ENCODE measurements at places on chromosomes 4 and X. TPM values are rescaled to one million over a fixed set of nuclear protein-coding genes. Genes with fewer than 3 reads are reported as not detected.
A peak's percentile ranks its signal among the peaks of the same experiment; 100 is the strongest.

DNA sequence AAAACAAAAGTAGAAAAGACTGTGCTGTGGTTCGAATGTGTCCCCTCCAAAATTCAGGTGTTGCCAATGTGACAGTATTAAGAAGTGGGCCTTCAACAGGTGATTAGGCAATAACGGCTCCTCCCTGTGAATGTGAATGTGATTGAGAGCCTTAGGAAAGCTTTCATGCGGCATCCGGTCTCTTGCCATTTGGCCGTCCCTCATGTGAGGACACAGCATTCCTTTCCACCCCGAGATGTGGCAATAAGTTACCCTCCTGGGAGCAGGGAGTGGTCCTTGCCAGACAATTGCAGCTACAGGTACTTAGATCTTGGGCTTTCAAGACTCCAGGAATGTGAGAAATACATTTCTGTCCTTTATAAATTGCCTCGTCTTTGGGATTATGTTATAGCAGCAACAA, 129.3 kb downstream of the CPEB2 start:
- DNase-seq = no peak

GRCh38 chr4:102247041-102247440, 98.2 kb downstream of the SLC39A8 start:
- DNase-seq = no peak

DNA sequence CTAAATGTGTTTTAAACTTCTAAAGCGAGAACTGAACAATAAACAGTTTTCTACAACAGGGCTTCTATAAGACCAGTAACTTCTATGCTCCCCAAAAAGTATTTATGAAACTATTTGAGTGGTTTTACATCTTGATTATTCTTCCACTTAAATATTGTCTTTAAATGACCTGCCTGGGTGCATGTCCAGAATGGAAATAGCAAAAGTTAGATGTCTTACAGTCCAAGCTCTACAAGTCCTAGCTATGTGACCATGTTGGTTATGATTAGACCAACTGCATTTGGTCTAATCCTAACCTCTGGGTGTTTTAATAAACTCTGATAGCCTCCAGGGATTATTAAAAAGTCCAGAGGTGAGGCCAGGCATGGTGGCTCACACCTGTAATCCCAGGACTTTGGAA, 79.0 kb upstream of the ATXN3L start:
- no peak for DNase-seq

DNA sequence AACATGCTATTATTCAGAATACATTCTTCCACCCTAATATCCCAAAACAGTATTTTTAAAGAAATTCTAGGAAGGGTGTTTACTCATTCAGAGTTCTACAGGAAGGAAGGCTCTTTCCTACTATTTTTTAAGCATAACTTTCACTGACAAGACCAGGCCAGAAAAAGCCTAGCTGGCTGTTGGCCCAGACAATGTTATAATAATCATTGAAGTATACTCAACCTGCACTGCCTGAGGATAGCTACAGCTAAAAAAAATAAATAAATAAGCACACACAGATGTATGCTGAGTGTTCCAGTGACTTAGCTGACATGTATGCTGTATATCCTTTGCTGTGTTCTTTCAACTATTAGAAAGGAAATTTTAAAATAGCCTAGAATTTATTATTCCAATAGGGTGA, 145.8 kb upstream of the SPRY1 start:
- DNase-seq = peak; percentile 48

DNA sequence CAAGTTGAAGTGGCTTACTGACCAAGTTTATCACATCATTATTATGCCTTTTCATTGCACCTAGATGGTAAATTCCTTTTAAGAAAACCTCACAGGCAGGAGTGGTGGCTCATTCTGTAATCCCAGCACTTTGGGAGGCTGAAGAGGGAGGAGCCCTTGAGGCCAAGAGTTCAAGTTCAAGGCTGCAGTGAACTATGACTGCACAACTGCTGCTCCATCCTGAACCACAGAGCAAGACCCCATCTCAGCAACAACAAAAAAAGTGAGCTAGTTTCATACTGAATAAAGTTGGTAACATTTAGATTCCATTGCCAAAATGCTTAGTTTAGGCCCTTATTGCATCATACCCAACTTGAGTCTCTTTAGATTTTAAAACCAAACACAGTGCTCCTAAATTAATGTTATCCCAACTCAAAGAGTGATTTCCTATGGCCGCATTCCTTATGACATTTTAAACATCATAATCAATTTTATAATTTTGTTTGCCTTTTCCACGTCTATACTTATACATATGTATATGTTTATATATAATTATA, 36.0 kb downstream of the PDS5A start:
- no peak for DNase-seq

DNA sequence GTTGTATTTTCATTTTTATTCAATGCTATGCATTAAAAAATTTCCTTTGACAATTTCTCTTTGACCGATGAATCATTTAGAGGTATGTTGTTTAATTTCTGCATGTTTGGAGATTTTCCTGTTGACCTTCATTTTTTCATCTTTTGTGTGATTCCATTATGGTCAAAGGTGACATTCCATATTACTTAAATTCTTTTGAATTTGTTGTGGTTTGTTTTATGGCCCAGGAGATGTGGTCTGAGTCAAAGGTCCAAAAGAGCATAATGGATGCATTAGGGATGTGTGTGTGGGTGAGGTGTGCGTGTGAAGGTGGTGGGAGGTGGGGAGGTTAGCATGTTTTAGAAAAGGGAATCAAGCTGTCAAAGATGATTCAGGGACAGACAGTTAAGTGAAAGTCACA, 76.0 kb upstream of the GIMD1 start:
- DNase-seq = no peak

GRCh38 chr4:41329361-41329760, 72.6 kb downstream of the UCHL1 start:
- no peak for DNase-seq

- no peak for DNase-seq
Measured at GRCh38 chrX:103461156-103461555, 58.1 kb downstream of the RAB40A start.

DNA sequence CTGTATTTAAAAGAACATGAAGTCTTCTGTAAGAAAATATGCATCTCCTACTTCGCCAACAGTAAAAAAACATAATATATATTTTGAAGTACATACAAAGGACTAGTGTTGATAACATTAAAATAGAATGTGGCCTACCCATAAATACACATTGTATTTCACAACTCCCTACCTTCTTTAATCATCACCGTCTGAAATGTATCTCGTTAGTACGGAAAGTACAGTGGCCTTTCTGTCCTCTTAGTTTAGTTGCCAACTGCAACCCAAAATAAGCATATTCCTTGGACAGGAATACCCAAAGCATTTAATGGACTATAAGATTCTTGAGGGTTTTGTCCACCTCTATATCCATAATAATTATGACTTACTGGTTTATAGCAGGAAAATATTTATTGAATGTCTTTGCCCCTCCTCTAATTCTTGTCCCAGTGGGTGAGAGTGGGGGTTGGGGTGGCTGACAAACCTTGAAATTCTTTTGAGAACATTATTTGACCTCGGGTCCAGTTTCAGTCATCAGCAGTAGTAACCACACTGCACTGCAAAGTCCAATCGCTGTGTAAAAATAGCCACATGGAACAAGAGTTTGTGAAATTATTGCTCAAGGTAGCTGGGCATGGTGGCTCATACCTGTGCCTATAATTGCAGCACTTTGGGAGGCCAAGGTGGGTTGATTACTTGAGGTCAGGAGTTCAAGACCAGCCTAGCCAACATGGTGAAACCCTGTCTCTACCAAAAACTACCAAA, 474.5 kb downstream of the KLHL13 start:
- DNase-seq = no peak

NEIL3 gene
- total RNA-seq = 0.51 TPM

DNA sequence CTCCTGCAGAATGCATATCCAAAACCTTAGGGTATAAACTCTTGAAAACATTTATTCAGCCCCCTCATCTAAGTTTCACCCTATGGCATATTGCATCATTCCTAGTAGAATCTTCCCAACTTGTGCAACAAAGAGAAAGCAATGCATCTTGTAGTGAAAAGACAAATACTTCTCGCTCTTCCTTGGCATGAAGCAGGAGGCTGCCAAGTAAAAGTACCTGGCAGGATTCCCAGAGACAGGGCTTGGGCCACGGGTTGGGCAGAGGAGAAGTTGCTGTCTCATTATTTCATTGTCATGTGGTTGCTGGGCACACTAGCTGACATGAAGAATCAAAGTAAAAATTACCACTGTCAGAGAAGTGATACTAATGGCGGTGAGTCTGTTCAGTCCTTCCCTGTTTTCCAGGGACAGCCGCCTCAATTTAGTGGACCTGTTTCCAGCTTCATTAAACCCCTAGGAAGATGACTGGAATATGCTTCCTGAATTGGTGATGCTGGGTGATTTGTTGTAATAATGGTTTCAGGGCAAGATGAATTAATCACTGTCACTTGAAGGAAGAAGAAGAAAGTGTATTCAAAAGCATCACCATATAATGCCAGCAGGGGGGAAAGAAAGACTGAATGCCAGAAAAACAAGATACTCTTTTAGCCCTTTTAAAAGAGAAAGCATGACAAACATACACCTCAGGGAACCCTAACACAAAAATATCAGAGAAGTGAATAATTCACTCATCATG, 380.5 kb upstream of the IGFBP7 start:
- DNase-seq = no peak

DNA sequence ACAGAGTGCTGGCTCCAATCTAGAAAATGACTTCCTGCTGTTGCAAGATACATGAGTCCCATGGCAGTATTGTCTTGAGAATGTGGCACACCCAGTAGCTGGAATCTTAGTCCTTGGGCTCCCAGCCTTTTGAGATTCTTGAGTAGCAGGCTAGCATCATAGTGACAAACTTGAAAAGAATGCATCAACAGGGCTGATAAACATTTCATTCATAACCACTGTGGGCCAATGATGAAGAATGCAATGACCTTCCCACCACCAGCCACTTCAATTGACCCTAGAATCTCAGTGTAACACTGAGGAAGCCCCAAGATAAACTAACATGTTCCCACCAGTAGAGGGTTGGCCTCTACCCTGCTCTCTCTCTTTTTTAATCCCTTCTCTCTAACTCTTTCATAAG, 329.3 kb downstream of the GBA3 start:
- DNase-seq = no peak

GRCh38 chrX:134650701-134651100, 7.6 kb downstream of the PLAC1 start:
- DNase-seq = no peak

GRCh38 chr4:166987026-166987425, 247.3 kb downstream of the SPOCK3 start:
- no peak for DNase-seq

- DNase-seq = no peak
Measured at GRCh38 chr4:86058621-86059020, 301.2 kb downstream of the MAPK10 start.

GRCh38 chr4:121233982-121234381, 69.9 kb upstream of the TNIP3 start:
- DNase-seq = no peak

DNA sequence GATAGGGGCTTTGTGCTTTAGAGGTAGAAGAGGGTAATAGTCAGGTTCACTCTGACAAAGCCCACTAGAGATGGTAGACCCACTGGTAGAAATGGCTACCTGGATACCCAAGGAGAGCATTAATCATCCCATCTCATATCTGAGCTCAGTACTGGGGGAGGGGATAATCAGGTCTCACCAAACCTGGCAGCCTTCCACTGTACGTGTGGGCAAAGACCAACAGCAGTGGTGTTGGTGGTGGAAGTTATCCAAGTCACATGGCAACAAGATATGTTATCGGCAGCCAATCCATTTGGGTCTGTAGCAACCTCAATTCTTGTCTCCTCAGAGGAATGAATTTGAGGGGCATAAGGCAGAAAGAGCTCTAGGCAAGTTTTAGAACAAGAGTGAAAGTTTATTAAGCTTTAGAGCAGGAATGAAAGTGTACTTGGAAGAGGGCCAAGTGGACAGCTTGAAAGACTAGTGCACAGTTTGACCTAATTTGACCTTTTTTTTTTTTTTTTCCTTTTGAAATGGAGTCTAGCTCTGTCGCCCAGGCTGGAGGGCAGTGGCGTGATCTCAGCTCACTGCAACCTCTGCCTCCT, 67.0 kb upstream of the CXCL13 start:
- DNase-seq = no peak

DNA sequence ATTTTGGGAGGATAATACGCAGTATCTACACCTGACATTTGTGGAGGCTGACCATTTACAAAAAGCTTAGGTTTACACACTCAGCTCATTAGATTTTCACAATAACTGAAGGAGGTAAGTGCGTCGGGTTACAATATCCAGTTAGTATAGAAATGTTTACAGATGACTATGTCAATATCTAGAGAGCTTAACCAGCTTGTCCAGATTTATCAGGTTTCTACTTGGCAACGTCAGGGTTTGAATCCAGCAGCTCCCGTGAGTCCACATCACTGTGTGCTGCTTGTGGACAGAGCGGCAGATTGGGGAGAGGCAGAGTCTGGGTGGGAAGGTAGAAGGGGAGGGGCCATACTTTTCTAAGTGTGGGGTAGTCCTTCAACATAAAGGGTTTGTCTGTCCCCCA, 28.3 kb downstream of the ARHGAP10 start:
- peak; percentile 66 for DNase-seq

ARX gene
- 0.09 TPM for total RNA-seq

- DNase-seq = no peak
Measured at GRCh38 chrX:152601848-152602616, 35.7 kb upstream of the GABRQ start.

AFM gene
- not detected for total RNA-seq

GRCh38 chr4:102174719-102175189, 170.5 kb downstream of the SLC39A8 start:
- DNase-seq = no peak

ELF4 gene
- 6.5 TPM for total RNA-seq

- no peak for DNase-seq
Measured at GRCh38 chr4:71266090-71266794, 72.6 kb upstream of the SLC4A4 start.

DNA sequence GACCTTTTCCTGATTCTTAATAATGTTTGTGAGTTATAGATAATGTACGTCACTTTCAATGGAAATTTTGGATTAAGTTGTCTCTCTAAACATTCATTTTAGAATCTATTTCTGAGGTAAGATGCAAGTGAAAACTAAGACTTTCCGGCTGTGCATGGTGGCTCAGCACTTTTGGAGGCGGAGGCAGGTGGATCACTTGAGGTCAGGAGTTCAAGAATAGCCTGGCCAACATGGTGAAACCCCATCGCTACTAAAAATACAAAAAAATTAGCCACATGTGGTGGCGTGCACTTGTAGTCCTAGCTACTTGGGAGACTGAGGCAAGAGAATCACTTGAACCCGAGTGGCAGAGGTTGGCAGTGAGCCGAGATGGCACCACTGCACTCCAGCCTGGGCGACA, 524.6 kb upstream of the SLIT2 start:
- DNase-seq = no peak

PASD1 gene
- not detected for total RNA-seq

CYLC1 gene
- not detected for total RNA-seq

ERAS gene
- total RNA-seq = not detected

STS gene
- 10.0 TPM for total RNA-seq

DNA sequence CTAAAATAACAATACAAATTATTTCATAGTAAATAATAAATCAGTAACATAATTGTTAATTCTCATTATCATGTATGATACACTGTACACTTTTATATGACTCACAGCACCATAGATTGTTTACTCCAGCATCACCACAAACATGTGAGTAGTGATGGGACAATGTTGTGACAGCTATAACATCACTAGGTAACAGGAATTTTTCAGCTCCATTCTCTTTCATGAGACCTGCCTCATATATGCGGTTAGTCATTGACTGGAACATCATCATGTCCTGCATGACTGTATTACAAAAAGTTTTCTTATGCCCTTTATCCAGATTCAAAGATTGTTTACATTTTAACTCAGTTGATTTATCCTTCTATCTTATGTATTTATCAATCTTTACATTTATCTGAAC, 1530.0 kb downstream of the PCDH18 start:
- DNase-seq = no peak

DDX53 gene
- not detected for total RNA-seq

- DNase-seq = no peak
Measured at GRCh38 chr4:120316416-120316815, 249.8 kb upstream of the MAD2L1 start.

GAGE13 gene
- total RNA-seq = not detected

All from prostate gland (tissue), 2 donors.